ENCODE measurements at places on chromosomes 2 and 18.

GRCh38 chr2:237894396-237894979 lies 35.1 kb downstream of the RAMP1 start:
- no peak for DNase-seq

- DNase-seq = no peak
Observed at GRCh38 chr2:30981096-30981495, 157.1 kb downstream of the GALNT14 start.

GRCh38 chr2:239926587-239927232 lies 98.4 kb downstream of the NDUFA10 start:
- peak; percentile 18 for DNase-seq

GRCh38 chr2:196293751-196294515 lies 122.6 kb upstream of the STK17B start:
- peak; percentile 89 for DNase-seq

- DNase-seq = no peak
Observed at GRCh38 chr2:30986231-30986580, 152.0 kb downstream of the GALNT14 start.

GRCh38 chr2:10865841-10866240 lies 45.9 kb upstream of the KCNF1 start:
- DNase-seq = no peak

GRCh38 chr2:44692821-44693220 lies 248.7 kb upstream of the SIX3 start:
- no peak for DNase-seq

DNA sequence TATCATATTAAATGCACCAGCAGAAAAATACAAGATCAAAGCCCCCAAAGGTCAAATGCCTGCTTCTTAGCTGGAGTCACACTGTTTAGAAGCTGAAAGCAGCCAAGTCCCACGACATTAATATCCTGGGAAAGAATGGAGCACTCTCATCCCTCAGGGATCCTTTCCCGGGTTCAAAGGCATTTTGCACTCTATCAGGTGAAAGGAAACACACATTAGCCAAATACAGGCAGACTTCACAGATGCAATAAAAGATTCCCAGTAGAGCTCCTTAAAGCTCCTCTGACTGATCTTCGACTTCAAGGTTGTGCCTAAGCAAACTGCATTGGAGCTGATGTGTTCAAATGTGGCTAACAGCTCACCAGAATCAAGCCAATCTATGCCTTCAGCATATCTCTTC lies 158.4 kb downstream of the RNF152 start:
- no peak for DNase-seq

- DNase-seq = peak; percentile 74
Observed at GRCh38 chr2:11342551-11343367, 1.7 kb downstream of the ROCK2 start.

DNA sequence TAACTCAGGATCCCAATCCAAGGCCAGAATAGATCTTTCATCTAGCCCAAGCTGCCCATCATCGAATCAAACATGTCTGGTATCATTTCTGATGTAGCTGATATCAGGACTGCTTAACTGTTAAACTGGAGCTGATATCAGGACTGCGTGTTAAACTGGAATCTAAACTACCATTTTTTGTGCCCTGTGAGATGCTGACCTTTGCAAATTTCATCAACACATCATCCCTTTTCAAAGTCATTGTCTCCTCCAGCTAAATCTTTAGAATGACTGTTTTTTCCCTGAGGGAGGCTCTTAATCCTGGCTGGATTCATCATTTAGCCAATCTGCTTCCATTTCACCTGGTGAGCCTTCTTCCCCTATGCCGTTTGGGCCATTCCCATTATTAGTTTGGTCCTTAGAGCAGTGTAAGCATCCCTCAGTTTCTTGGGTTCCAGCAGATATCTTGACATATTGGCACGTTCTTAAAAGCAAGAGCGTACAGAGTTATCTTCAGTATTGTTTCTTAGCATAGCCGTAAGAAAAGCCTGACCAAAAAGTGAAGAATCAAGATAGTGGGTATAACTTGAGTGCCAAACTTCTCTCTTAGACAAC lies 12.3 kb downstream of the RPL31 start:
- no peak for DNase-seq

GRCh38 chr2:64888591-64889309 lies 100.4 kb upstream of the SLC1A4 start:
- DNase-seq = peak; percentile 64

DNA sequence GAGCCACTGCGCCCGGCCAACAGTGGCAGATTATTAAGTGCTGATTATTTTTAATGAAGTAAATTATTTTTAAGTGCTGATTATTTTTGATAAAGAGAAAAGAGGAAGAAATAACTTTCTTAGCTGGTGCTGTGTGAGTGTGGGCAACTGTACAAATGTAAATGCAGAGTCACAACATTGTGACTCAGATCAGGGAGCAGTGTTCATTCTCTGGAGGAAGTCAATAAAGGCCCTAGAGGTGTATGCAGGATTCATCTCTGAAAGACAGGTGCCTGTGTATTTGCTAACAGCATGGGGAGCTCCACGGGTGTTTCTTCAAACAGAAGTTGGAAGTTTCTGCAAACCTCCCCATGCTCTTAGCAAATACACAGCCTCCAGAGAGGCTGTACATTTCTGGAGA lies 6.2 kb downstream of the KRTCAP3 start:
- DNase-seq = no peak

GRCh38 chr2:42342061-42342794 lies 18.8 kb downstream of the COX7A2L start:
- DNase-seq = peak; percentile 73

DNA sequence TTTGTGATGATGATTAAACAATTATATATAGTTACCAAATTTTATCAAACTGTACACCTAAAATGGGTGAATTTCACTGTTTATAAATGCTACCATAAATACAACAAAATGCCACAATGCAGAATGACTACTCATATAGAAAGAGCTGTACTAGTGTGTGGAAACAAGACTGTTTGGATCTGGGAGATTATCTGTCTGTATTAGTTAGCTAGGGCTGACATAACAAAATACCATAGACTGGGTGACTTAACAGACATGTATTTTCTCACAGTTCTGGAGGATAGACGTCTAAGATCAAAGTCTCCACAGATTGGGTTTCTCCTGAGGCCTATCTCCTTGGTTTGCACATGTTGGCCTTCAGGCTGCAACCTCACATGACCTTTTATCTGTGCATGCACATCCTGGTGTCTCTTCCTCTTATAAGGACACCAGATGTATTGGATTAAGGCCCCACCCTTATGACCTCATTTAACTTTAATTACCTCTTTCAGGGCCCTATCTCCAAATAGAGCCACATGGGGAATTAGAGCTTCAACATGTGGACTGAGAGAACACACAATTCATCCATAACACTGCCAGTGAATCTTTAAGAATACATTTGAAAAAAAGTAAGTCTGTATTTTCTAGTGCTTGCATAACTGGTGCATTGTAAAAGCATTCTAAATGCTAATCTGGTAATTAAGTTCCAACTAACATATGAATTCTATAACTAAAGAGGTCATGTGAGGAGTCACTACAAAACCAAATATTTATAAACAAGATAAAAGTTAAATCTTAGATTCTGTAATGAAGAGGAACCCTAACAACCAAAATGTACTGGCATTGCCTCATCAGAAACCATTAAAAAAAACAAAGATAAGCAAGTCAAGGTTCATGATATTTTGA lies 699.6 kb downstream of the NYAP2 start:
- no peak for DNase-seq

GRCh38 chr2:65700720-65701119 lies 268.3 kb upstream of the SPRED2 start:
- DNase-seq = no peak

DNA sequence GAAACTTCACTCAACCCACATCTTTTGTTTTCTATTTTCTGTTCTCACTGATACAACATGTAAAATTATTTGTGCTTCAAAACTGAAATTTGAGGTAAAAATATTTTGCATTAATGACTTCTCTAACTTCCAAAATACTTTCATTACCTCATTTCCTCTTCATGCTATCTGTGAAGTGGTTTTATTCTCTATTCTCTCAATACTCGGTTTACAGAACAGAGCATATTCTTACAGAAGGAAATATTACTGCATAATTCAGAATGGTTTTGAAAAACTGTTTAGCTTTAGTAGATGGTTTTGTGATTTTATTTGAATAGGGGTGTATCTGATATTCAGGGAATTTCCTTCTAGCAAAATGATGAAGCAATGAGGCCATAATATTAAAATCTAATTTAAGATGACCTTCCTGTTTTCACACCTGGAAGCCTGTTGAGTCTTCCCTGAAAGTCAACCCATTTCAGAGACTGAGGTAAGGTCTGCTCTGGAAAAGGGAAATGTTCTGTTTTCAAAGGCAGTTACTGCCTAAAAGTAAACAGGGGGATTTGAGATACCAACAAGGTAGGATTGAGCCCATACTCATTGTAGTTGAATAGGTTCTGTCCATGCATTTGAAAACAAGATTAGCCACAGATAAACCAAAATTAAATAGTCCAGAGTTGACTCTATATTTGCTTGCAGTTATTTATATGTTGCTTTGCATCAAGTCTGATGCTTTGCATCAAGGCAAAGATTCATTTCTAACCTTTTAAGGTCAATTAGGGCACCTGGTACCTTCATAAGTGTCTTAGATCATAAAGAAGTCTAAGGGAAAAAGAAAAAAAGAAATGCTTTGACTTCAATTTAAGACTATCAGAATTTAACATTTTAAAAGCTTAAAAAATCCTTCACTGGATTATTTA lies 50.8 kb upstream of the PEX13 start:
- DNase-seq = no peak

DNA sequence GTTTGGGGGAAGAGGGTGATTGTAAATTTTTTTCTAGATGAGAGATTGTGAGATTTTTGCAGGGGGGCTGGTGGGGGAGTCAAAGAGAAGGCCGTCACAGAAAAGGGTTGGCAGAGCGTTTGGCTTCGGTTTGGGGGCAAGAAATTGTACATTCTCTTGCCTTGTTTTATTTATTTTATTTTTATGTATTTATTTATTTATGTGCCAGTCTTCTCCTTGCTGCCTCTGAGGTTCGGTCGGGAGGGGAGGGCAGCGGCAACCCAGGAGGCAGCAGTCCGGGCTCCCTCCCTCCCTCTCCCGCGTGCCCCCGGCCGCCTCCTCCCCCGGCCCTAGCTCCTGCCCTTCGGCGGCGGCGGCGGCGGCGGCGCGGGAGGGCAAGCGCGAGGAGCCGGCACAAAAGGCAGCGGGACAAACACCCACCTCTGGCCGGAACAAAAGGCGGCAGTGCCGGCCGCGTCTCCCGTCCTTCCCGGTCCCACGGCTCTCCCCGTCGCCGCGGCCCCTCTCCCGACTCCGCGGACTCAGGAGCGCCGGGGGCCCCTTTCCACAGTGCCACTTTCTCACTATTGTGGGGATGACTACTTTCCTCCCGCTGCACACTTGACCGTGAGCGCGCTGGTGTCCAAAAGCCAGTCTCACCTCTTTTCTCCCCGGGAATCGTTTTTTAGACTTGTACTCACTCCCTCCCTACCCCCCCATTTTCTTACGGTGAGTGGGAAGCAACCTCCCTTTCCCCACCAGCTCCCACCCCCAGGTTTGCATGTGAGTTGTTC lies 1.2 kb downstream of the BCL11A start:
- DNase-seq = no peak

- no peak for DNase-seq
Observed at GRCh38 chr2:53265544-53266299, 501.9 kb upstream of the CHAC2 start.

DNA sequence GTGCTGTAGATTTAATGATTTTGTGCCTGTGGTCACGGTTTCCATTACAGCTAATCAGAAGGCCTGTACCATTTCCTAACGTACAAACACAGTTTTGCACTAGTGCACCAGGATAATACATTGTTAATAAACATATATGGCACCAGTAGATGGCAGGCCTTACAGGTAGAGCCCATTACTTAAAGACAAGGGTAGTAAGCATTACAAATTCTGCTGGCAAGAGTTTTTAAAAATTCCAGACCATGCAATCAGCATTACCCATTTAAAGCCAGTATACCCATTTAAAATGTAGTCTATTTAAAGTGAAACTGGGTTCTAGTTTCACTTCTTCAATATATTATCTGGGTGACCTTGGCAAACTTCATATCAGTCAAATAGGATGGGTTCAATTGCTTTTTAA lies 224.2 kb downstream of the NUP35 start:
- DNase-seq = no peak

- DNase-seq = no peak
Observed at GRCh38 chr2:237549643-237550415, 16.5 kb upstream of the PRLH start.

DNA sequence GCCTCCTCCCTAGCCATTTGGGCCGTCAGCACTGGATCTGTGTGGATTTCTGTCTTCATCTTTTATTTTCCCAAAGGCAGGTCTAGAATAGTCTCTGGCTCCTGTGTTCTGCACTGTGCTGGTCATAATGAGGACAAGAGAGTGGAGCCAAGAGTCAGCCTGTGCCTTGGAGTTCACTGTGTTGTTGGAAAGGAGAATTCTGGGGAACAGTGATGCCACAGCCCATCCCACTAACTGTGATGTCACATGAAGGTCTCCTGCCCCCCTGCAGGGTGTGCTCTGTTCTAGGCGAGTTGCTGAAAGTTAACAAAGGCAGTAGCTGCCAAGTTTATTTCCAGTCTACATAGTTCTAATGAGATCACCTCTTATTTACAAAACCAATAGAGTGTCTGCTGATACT lies 248.5 kb downstream of the TPGS2 start:
- DNase-seq = peak; percentile 48

DNA sequence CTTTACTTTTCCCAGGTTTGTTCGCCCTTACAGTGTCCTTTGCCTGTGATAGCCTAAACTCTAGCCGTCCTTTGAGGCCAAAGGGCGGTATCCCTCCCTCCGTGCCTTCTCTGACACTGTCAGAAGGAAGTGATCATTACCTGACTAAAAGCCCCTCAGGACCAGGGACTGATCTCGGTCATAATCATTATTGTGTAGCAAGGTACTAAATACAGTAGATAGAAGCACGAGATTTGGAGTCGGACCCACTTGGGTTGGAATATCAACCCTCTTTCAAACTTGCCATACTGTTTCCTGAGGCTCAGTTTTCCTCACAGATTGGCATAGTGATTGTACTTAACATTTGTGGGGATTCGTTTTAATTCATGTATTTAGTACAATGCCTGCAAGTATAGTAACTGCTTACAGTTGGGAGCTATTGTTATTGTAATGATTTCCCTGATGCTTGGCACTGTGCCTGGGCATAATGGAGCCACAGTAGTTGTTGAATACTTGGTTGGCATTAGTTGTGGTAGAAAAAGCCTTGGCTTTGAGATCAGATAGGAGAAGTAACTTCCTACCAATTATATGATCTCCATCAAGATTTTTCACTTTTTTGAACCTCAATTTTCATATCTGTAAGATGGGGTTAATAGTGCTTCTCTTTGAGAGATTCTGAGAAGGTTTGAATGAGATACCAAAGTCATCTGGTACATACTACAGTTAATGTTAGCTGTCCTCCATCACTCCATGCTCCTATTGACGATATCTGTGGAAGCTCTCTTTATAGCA lies 836 bp downstream of the STK11IP start:
- DNase-seq = no peak

Data from amniotic epithelial cell (primary cell).